ENCODE measurements at places on chromosomes 5 and 9.

GRCh38 chr5:134258896-134259295, 33.0 kb upstream of the PPP2CA start:
- no peak for DNase-seq

DNA sequence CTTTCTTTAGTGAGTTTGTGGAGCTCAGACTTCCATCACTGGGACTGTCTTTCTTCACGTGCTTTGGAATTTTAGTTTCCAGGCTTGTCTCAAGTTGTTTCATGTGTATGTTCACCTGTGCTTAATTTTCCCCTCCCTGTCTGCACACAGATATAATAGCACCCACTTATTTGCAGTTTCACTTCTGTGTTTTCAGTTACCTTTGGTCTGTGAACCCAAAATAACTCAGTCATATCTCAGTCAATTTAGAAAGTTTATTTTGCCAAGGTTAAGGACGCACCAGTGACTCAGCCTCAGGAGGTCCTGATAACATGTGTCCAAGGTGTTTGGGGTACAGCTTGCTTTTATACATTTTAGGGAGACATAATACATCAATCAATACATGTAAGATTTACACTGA, 330.4 kb downstream of the ICE1 start:
- DNase-seq, result no peak

DNA sequence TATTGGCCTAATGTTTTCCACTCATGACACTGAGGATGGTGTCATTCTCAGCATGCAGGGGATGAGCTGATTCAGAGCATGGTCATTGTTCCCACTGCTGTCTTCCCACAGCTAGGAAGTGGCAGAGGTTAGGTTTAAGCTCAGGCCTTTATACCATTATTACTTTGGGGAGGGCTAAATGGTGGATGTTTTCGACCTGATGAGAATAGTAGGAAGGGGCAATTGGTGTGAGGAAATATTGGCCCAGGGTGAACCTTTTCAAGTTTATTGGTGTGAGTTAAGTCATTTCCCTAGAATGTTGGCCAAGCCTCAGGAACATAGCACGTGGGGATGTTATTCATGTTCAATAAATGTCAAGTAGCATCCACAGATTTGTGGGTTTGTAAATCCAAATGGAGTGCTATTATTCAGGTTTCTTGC, 59.6 kb downstream of the ARHGAP26 start:
- no peak for DNase-seq

DNA sequence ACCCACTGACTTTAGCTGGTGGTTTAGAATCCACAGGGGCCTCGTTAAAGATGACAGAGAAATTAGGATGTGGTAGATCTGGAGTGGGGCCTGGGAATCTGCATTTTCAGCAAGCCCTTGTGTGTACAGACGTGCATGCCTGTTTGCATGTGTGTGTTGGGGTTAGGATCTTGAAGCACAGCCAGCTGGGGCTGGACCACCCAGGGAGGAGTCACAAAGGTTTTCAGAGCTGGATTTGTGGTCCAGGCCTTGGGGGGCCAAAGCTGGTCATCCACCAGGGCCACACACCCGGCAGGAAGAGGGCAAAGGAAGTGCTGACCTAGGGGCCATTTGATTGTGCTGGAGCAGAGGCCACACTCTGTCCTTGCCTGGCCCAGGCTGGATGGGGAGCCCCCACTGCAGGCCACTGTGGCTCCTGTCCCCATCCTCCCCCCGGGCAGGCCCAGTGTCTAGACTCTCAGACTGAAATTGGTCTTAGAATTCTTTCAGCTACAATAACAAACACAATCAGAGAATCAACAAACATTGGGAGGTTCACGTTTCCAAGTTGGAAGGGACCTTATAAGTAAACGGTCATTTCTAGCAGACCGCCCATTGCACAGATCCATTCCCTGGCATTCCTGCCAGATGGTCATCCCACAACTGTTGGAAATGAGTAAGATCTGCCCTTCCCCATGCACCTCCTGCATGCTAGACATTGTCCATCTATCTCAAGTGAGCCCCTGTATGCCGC, 10.3 kb downstream of the CDX1 start:
- DNase-seq, result no peak

GRCh38 chr5:133716532-133717183, 104.3 kb upstream of the FSTL4 start:
- DNase-seq, result no peak

DNA sequence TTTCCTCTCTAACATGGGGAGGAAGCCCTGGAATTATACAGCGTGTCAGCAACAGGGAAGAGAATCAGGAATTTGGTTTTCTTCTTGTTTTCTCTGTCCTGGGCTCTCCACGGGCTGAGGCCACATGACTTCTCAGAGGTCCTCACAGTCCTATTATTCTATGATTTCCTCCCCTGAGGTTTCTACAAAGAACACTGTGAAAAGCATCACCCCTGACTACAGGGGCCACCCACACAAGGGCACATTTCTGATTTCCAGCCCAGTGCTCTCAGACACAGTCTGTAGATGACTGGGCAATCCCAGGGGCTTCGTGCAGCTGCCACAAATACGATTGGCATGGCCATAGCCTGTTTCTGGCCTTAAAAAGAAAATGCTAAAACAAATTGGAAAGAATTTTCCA, 284.9 kb downstream of the CEMIP2 start:
- no peak for DNase-seq

DNA sequence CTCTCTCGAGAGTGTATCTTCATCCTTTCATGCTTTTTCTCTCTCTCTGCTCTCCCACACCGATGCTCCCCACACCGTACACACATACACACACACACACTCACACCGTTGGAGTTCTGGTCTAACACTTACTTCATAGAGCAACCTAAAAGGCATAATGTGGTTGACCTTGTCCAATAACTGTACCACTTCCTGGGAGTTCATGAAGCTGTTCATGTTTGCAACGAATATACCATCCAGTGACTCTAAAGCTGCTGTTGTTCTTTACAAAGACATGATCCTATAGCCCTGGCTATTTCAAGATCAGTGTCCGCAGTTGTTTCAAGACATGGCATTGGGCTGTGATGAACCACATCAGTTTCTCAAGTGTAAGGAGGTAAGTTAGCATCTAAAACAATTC, 10.0 kb downstream of the MEF2C start:
- no peak for DNase-seq

- no peak for DNase-seq
Measured at GRCh38 chr5:1728846-1729245, 70.8 kb downstream of the MRPL36 start.

GRCh38 chr9:124320062-124320973, 62.6 kb downstream of the NEK6 start:
- peak; percentile 12 for DNase-seq

GRCh38 chr9:99868845-99869244, 37.6 kb upstream of the STX17 start:
- no peak for DNase-seq

DNA sequence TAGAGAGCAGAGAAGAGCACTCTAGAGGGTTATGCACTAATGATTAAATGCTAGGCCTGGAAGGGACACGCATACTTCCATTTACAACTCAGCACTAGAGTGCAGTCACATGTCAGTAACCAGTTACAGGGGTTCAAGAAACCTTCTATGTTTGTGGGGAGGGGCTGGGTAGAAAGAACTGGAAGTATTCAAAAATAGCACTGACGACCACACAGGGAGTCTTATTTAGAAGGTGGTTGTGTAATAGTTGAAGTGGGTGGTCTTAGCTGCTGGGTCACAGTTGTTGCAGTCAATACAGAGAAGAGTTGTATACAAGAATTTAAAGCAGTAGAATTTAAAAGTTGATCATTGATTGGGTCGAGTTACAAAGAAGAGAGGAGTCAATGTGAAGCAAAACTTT, 15.4 kb downstream of the AOPEP start:
- no peak for DNase-seq

- DNase-seq, result no peak
Measured at GRCh38 chr9:116629634-116630033, 57.5 kb upstream of the TRIM32 start.

DNA sequence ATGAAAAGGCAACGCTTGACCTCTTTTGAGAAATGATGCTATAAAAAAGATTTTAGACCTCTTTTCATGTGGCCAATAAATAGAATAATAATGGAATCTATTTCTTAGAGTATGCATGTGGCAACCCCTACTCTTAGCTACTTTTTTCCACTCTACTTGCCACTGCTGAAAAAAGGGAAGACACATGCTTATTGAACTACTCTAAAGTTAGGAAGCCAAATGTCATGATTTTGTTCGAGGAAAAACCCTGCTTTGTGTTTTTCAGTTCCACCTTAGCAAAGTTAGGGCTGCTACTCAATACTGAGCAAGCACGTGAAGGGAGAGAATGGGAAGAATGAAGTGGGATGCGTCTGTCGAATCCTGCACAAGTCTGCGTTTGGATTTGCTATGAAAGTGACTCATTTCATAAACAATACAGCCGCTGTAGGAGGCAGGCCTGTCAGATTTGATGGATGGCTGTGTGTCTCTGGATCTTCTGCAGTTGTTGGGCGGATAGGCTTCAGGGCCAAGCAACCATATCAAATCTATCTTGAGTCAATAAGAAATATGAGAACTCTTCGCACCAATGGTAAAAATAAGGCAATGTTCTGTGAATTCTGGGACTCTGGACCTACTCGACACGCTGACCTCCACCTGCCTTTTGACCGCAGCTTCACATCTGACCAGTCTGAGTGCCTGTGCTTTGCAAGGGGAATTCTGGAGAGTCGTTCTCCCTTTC, 333.6 kb downstream of the PIK3R1 start:
- DNase-seq, result no peak

GRCh38 chr9:70340572-70340971, 73.9 kb downstream of the KLF9 start:
- DNase-seq, result no peak

DNA sequence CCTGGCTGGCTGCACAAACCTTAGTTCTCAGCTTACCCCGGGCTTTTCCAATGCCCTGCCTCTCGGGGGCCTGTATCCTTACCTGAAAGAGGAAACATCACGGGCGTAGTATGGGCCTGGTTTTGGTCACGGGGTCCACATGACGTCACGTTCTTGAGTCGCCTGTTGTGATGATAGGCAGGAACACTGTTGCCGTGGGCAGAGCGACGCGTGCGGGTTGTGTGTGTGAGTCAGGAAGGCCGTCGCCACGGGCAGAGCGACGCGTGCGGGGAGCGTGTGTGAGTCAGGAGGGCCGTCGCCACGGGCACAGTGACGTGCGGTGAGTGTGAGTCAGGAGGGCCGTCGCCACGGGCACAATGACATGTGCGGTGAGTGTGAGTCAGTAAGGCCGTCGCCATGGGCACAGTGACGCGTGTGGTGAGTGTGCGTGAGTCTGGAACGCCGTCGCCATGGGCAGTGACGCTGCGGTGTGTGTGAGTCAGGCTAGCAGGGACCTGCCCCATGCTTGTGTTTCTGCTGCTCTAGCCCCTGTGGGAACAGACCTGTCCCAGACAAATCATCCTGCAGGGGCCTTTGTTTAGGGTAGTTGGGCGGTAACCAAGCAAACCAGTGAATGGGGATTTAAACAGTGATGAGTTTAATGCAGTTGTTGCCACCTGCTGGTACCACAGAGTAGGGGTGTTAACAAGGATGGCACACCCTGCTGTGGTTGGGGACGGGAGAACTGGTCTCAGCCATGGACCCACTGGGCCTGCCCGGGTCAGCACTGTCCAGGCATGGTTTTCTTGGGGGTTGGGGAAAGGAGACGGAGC, 19.8 kb downstream of the TRIP13 start:
- DNase-seq, result peak; percentile 51

DNA sequence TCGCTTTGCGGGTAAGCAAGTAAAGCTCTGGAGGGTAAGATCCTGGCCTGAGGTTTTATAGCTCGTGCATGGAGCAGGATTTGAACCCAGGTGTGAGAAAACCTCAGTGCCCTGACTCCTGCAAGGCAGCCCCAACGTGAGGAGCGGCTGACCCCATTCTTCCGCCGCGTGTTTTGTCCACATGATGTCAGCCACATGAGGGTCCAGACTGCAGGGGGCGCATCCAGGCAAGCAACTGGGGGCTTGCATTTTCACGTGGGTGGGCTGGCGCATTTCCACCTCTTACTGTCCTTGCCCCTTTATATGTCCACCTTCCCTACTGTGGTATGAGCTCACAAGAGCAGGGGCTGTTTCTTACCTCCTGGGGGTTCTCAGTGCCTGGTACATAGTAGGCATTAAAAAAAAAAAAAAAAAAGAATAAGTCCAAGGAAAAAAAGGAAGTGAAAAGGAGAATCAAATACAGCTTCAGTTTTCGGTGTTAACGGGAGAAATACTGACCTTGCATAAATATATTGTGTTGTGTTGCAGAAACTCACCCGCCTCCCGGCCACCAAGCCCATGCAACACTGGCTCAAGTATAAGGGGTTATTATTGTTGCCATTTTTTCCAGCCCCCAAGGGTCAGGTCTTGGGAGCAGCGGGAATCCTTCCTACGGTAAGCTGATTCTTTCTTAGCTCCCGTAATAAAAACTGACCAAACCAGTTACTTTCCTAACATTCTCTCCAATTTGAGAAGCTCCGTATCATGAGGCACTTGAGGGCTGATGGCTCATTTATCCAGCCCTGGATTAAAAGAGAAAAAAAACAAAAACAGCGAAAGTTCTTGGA, 15.0 kb downstream of the TLX3 start:
- no peak for DNase-seq

- DNase-seq, result no peak
Measured at GRCh38 chr9:100324594-100325200, 28.0 kb downstream of the TEX10 start.

- no peak for DNase-seq
Measured at GRCh38 chr5:160469156-160470144, 47.8 kb downstream of the PTTG1 start.

DNA sequence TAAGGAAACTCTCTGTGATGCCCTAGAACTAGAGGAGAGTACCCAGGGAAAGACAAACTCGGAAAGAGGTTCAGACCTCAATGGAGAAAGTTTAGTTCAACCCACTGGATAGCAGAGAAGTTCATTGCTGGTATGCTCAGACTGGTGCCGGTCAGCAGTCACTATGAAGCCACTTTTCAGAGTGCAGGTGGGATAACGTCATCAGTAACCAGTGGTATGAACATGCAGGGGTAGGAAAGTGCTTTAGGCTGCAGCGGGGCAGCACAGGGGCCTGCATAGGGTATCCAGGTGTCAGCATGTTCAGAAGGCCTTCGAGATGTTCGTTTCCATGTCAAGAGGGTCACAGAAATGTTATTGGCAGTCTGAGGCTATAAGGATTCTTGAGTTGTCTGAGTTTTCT, 20.8 kb upstream of the ANKRD55 start:
- no peak for DNase-seq

- DNase-seq, result no peak
Measured at GRCh38 chr9:4371108-4371507, 71.2 kb upstream of the GLIS3 start.

DNA sequence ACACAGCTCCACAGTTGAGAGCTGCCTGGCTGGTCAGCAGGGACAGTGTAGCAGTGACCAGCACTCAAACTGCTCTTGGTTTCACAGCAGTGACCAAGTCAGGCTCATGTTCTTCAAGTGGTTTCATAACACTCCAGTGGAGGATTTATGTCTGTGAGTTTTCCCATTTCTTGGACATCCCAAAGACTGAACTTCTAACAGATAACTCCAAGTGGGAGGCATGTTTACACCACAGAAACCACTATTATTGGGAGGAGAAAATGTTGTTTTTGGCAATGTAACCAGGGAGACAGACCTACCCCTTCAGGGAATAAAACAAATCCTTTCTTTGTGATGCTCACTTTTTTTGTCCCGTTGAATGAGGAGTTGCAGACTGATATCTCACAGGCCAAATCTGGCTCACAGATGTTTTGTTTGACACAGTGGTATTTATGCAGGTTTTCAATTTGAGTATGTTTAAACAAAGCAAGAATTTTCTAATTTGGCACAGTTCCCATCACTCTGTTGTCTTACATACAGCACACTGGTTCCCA, 141.5 kb downstream of the RMI1 start:
- no peak for DNase-seq
